ENCODE measurements at places on chromosomes 5 and 9.

GRCh38 chr9:137870432-137870831 is 7.2 kb upstream of the CACNA1B start:
- DNase-seq: no peak

DNA sequence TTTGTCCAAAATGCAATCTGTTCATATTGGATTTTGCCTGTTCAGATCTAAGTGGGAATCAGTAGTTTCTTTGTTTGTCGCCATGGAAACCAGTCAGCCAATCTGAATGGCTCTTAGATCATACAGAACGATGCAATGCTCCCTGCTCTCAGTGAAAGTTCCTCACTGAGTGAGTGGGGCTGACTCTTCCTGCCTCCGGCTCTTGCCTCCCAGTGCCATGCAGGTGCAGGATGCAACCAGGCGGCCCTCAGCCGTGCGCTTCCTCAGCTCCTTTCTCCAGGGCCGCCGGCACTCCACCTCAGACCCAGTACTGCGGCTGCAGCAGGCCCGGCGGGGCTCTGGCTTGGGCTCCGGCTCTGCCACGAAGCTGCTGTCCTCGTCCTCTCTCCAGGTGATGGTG is at the start of gene PTPDC1:
TSS of gene PTPDC1 (plus strand) at position 151 of the 400 bp plus-strand sequence. CDS start at position 218, 67 bp downstream.
- DNase-seq: no peak

GRCh38 chr5:86838083-86838482 is 220.3 kb downstream of the COX7C start:
- DNase-seq: no peak

- no peak for DNase-seq
Observed at GRCh38 chr9:111001526-111001925, 36.7 kb downstream of the LPAR1 start.

DNA sequence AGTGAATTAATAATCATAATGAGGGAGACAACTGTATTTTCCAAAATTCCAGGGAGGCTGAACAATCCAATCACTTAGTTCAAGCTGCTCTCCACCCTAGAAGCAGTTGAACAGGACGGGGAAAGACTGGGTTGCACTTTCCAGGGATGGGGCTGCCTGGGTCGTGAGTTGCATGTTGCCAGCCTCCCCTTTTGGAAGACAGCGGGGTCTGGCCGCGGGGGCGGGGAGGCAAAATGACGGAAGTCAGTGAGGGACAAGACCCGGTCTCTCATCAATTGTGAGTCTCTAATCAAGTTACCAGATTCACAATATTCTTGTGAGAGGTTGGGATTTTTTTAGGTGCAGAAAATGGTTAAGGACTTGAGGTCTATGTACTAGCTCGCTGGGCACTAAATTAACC is 484.1 kb downstream of the ZSWIM6 start:
- DNase-seq: no peak

DNA sequence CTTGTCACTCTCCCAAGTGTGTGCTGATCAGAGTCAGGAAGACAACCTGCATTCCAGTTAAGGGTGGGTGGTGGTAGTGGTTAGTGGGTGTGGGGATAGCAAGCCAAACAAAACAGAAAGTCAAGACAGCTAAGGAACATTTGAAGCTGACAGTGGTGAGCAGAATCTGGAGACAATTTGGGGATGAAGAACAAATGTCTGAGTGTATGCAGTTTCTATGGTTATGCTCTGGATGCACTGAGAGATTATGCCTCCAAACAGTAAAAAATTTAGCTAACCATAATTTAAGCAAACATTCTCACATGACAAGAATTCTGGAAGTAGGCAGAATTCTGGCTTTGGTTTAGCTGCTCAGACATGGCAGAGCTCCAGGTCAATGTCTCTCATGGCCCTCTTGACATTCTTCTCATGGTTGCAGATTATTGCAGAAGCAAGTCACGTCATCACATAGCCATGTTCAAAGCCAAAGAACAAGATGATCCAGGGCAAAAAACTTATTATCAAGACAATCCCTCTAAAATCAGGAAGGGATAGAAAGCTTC is 148.7 kb downstream of the LURAP1L start:
- DNase-seq: peak; percentile 10

DNA sequence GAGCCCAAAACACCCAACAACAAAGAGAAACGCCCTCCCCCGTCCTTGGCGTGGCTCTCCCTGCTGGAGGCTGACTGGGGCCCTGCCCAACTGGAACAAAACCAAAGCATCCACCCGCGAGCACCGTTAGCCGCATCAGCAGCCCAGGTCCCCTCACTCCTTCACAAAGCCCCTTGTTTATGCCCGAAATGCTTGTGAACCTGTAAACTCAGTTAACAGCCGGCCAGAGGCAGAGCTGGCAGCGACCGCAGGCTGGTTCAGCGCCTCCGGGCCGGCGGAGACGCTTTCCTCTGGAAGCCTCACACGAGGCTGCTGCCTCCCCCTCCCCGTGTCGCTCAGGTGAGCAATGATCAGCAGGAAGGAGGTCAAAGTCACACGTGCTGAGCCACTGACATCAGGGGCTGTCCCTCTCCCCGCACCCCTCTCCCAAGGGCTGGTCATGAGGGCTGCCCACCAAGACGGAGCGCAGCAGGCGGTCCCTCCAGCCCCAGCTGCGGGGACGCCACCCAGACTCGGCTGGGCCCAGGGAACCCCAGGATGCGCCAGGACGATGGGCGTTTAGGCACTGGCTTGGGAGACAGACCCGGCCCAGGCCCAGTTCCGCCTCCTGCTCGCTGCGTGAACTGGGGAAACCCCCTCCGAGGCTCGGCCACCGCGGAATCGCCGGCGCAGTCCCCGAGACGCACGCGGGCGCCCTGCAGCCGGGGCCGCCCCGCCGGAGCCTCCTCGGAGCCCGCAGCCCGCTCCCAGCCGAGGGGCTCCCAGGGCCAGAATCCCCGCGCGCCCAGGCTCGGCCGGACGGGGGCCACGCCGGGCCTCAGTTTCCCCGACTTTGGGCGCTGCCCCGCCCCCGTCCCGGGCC is 563 bp downstream of the SNAPC4 start:
- DNase-seq: no peak

DNA sequence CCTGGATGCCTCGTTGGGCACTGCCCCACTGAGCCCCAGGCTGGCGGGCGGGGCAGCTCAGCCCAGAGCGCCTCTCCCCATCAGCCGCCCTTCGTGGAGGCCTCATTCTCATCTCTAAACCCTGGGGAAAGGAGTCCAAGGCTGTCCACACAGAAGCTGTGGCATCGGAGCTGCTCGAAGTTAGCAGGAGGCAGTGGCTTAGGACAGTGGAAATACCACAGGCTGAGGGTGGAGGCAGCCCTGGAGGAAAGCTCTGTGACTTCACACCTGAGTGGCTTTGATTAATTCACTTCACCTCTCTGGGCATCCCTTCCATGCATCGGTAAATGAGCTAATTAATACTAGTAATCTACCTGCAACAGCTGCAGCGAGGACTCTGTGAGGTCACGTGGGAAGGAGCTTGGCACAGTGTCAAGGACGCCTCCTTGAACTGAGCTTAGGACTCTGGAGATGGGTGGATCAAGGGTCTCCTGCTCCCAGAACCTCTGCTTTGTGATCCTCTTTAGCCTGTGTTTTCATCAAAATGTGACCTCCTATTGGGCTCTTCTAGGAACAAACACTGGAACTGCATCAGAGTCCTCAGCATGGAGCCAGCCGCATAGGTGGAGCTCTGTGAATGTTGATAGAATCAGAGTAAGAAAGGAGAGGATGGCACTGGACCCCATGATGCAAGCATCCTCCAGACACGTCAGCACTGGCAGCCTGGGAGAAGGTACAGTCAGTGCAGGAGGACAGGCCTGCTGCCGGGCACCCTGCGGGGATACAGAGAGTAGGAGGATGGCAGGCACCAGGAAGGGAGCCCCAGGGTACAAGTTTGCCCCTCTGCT is 842 bp upstream of the ANGPTL2 start:
- DNase-seq: peak; percentile 59

DNA sequence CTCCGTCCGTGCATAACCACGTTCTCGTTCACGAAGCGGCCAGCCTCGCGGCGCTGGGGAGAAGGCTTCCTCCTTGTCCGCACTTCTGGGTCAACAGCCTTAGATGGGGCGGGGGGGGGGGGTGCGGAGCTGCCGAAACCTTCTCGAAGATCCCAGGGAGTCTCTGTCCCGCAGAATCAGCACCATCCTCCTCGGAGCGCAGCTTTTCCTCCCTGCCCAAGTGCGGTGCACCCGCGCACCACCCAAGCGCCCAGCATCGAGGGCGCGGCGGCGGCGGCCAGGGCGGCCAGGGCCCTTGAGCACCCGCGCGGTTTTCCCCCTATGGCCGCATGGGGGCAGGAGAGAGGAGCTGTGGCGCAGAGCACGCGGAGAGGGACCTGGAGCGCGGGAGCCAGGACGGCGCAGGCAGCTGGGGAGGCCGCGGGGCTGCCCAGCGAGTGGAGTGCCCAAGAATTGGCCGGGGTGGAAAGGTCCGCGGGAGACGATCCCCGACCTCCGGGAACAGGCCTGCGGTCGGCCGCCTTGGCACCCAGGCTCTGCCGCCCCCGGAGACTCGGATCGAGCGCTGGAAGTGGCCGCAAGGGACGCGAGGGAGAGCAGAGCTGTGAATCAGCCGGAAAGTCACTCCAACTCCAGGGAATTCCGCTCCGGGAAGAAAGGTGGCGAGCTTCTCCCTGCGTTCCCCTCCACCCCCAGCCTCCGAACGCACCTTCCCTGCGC is 43.1 kb downstream of the TMEM174 start:
- DNase-seq: peak; percentile 28

DNA sequence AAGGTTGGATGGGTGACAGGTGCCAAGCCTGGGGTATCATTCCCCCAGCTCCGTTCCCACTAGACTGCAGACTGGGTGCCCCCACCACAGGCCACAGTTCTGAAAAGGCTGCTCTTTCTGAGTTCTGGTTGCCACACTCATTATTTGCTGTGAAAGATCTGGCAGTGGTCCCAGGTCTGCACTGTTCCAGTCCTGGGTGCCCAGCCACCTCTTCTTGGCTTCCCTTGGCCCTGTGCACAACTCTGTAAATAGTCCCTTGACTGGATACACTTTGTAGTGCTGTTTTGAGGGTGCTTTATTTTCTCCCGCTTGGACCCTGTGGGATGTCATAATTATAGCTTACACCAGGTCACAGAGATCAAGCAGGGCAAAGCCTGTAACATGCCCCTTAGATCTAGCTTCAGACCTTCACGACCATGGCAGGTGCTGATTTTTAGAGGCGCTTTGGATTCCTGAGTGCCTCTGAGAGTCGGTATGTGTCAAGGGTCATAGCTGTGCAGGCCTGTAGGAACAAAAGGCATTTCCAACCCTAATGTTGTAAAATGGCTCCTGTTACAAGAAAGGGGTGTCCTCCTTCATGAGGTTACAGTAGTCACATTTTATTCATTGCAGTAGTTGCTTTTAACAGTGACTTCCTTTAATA is 344.9 kb downstream of the ICE1 start:
- DNase-seq: peak; percentile 18

DNA sequence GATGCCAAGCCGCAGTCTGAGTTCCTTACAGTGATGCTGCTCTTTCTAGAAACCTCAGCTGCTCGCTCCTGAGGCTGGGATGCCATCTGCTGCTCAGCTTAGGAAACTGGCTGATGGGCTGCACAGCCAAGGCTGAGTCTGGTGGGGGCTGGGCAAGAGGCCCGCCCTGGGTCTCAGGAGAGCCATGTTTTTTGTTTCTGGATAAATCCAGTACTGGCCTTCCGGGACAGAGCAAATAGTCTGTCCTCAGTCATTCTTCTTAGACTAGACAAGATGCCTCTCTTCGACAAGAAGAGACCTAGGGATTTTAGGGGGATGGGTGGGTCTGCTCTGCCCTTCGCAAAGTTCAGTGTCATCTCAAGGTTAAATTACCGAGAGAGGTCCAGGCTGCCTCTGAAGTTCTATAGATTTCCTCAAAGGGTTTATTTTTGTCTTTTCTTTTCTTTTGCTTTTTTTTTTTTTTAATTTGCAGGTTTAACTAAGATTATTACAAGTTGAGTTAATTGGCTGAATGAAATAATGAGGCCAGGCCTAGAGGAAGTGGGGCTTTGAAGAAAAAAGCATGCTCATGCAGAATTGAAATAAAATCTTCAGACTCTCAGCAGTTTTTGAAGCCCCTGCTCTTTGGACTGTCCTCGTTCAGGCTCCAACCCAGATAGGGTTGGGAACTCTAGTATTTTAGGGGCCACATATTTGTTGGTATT is 30.6 kb upstream of the MATR3 start:
- peak; percentile 83 for DNase-seq

GRCh38 chr9:89194421-89195130 is 16.0 kb upstream of the SHC3 start:
- no peak for DNase-seq

DNA sequence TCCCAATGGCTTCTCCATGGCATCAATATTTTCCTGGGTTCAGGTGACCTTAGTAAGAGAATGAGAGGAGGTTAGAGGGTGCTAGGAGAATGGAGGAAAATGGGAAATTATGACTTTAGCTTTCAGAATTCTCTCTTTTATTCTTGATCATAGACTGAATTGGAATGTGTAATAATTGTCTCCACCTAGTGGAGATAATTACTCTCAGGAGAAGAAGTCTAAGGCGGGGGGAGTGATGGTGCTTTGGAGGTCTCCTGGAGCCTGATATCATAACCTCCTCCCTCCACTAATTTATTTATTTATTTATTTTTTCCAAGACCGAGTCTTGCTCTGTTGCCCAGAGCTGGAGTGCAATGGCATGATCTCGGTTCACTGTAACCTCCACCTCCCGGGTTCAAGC is 221.3 kb downstream of the GRIA1 start:
- DNase-seq: no peak

GRCh38 chr5:23675456-23675855 is 168.0 kb downstream of the PRDM9 start:
- no peak for DNase-seq

DNA sequence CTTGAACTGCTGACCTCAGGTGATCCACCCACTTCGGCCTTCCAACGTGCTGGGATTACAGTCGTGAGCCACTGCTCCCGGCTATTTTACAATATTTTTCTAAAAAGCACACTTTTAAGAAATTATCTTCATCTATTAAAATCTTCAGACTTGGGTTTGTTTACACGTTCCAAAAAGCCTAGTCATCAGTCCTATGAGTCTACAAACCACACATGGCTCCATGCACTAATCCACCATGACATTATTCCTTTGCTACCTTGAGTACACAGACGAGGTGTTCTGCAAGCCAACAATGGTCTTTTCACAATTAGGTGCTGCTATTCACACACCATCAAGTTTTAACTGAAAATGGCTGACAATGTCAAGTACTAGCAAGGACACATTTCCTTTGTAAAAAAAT is 41.0 kb downstream of the TRPM6 start:
- no peak for DNase-seq

Data from gastrocnemius medialis (tissue), 4 donors.